ENCODE measurements at places on chromosomes 12 and 14.

DNA sequence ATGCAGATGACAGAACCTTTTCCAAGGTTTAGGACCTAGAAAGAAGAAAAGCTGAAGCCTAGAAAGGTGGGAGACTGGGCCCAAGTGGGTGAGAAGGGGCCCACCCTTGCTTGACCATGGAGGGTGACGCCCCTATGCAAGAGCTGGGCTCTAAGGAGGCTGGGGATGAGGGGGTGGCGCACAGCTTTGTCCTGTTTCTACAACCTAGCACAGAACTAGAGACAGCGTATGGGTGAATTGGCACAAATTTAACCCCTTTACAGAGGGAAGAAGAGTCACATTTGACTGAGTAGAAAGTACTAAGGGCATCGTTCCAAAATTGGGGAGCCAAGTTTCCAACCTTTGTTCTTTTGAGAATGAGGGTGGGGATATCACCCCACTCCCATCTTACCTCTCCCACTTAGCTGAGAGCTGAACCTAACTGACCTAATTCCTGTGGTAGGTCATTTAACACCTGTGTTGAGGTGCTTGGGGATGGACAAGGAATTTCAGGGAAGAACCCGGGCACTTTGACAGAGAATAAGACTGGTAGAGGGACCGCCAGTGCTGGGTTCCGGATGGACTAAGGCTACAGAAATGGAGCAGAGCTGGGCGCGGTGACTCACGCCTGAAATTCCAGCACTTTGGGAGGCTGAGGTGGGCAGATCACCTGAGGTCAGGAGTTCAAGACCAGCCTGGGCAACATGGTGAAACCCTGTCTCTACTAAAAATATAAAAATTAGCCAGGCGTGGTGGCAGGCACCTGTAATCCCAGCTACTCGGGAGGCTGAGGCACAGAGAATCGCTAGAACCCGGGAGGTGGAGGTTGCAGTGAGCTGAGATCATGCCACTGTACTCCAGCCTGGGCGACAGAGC is 5.2 kb downstream of the NFKBIA start:
- no peak for DNase-seq

DNA sequence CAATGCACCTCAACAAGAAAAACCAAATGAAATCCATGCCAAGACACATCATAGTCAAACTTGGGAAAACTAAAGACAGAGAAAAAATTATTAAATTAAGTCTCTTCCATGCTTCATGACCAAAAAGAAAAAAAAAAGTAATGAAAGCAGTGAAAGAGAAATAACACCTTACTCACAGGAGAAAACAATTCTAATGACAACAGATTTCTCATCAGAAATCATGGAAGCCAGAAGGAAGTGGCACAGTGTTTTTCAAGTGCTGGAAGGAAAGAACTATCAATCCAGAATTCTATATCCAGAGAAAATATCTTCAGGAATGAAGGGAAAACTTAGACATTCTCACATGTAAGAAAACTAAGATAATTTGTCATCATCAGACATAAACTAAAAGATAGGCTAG is 71.1 kb upstream of the NUDT4 start:
- no peak for DNase-seq

- DNase-seq = no peak
Observed at GRCh38 chr14:82328442-82328841, 794.8 kb upstream of the SEL1L start.

DNA sequence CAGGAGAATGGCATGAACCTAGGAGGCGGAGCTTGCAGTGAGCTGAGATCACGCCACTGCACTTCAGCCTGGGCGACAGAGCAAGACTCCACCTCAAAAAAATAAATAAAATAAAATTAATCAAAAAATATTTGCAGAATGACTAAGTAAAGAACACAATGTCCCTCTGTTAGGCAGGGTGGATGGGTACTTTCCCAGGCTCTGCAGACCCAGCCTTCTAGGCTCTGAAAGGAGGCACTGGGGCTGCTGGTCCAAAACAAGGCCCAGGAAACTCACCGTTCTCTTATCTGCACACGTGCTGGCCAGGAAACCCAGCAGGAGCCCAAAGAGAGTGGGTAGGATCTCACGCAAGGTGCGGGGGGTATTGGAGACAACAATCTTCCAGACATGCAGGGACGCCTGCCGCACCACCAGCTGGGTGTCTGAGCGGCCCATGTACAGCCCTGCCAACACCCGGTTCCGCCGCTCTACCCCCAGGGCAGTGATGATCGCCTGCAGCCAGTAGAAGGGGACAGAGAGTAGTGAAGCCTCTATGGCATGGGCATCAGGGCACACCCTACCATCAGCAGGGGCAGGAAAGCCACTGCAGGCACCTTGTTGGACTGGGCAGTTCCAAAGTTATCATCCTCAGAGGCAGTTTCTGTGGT is 25.8 kb upstream of the RAB35 start:
- no peak for DNase-seq

DNA sequence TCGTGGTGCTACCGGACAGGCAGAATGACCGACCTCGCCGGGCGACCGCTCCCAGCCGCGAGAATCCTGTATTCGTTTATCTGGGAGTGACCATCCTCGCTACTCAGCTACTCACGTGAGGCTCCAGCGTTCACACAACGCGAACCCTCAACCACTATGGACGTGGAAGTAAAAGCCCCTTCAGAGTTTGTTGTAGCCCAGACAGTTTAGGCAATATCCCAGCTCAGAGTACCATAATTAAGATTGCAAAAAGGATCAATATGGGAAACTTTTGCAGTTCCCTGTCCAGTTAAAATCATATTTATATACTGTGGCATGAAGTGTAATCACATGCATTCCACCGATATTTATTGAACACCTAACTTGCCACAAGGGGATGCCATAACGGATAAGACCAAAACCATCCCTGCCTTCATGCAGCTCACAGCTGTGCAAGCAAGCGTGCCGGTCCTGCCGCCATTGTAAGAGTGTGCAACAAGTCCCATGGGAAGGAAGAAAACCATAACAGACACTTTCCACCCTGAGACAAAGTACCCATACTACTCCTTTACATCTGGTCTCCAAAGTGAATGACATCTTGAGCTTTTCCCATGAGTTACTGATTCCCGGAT is 938 bp upstream of the MAX start:
- peak; percentile 88 for DNase-seq

DNA sequence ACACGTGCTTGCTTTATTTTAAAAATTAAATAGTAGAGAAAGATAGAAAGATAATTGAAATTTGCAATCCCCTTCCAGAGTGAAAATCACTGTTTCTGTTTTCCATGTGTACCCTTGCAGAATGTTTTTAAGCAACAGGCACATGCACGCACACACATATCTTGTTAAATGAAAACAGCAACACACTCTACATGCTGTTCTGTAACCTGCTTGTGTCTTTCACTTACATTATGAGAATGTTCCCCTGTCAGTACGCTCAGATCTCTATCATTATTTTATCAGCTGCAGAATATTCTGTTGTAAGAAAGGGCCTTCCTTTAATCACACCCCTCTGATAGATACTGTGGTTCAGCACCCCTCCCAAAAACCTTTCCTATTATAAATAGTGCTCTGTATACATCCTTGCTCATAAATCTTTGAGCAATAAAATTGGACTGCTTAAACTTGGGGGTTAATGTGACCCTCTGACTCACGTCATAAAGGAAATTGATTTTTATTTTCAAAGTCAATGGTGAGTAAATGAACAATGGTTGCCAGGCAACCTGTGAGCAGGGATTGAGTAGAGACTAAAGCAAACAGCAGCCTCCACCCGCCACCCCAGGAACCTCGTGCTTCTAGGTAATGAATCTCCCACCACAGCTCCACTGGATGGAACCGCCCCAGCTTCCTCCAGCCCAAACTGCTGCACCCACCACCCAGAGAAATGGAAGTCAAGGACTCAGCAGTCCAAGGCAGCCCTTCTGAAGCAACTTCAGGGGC is 31.9 kb upstream of the CHGA start:
- DNase-seq = no peak

DNA sequence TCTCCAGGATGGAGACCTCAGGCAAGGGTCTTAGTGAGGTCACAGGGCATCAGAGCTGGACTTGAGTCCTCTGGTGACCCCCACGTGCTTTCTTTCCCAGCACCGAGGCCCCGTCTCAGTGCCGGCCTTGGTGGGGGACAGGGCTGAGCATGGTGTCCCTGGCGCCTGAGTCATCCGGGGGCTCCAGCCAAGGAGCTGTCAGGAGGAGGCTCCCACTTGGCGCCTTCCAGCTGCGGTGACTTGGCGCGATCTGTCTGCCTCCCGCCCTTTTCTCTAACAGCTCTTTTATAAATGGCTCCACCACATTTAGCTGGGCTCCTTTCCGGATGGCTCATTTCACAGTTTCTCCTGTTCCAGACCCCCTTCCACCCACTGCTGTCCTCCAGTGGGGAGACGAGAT is 60.4 kb downstream of the PRMT8 start:
- no peak for DNase-seq

DNA sequence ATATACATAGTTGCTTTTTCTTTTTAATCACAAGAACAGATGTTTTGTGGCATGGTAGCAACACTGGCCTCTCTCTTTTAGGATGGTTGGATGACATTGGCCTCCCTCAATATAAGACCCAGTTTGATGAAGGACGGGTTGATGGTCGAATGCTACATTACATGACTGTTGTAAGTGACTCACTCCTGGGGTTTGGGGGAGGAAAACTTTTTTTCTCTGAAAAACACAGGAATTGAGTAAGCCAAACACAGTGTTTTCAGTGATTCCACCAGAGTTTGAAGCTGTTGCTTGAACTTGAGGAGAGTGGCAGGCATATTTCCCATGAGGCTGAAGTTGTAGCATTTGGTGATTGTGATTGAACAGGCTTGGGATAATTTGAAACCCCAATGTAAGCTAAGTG is 13.7 kb upstream of the REP15 start:
- no peak for DNase-seq

DNA sequence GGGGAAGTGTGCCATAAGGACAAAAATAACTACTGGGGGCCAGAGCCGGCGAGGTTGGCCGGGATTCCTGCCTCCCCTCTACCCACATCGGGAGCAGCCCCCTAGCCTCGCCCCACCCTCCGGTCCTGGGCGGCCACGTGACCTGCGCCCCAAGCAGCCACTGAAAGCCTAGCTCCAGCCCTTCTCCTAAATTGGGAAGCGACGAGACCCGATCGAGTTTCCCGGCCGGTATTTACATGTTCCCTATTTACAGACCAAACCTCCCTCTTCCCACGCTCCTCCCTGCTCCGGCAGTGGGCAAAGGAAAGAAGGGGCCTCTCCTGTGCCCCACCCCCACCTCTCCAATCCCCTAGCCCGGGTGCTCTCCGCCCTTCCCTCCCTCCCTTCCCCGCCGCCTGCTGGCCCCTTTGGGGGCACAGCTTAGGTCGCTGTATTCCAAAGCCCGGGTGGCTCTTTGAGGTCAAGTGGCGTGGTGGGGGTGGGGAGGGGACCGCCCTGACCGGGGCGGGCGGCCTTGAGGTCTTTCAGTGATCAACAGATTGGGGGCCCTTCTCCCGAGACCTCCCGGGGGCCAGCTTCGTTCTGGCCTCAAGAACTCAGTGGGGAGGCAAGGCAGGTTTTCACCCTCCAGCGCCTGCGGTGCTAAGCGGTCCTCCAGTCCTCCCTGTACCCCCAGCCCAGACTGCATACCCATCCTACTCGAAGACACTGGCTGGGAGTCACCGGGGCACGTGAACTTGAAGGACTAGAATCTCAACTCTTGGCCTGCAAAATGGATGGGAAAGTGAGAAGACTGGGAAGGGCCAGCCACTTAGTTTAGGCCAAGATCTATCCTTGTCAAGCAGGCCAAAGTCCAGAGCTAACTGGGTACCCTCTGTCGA is 6.3 kb upstream of the CTDSP2 start:
- peak; percentile 82 for DNase-seq

DNA sequence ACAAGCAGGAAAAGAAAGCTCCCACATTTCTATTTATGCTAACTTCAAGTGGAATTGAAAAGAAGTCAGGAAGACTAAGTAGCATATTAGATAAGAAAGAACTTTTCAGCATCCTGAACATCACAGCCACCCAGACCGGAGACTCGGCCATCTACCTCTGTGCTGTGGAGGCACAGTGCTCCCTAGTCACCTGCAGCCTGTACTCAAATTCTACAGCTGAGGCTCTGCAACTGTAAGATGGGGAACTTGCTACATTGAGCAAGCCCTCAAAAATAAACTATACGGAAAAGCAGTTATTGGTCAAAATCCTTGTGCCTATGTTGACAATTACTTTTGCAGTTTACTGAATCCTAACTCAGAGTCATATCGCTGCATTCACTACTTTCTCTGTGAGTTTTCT is 361.9 kb downstream of the DAD1 start:
- no peak for DNase-seq

GRCh38 chr14:69107407-69108003 is 45.4 kb downstream of the DCAF5 start:
- peak; percentile 81 for DNase-seq

DNA sequence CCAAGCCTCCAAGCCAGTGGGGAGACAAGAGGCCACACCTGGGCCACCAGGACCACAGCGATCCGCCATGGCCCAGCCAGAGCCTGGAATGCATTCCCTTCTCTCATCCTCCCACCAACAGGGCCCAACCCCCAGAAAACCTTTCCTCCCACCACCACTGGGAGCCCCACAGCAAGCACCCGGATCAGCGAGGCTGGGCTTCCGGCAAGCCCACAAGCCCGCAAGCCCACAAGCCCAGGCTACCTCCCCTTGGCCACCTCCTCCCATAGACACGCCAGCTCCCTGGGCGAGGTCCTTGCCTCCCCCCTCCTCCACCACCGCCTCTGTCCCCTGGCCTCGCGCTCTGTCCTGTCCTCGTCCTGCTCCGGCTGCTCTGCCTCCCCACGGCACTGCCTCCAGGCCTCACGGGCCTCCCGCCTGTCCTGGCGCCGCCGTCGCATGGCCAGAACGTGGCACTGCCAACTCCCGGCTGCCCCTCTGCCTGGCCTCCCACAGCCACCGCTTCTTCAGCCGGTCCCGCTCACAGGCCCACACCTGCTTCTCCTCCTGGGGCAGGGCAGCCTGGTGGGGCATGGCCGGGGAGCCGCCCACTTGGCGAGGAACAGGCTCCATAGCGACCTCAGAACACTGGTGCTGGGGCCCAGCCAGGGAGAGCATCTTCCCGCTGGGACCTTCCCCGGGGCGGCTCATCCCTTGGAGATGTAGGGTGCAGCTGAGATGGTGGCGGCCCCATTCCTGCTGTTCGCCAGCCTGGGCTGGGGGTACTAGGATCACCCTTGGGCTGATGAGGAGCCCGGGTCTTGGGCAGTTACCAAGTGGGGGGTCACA is 5.6 kb downstream of the CDK2AP1 start:
- DNase-seq = no peak

DNA sequence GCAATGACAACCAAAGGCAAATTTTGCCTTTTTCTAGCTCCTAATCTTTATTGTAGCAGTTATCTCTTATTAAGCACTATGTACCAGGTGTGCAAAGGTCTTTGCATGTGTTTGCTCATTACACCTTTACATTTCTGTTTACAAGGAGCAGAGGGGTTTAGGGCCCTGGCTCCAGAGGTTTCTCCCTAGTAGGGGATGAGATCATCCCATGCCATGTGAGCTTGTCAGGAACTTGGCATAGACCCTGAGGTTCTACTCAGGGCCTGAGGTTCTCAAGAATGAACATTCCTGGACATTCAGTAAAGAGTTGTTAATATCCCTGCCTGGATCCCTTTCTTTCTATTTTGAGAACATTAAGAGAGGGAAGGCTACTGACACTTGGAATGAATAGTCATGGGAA is 292.0 kb downstream of the RPAP3 start:
- DNase-seq = no peak

- no peak for DNase-seq
Observed at GRCh38 chr14:51807356-51807755, 53.1 kb upstream of the GNG2 start.

- no peak for DNase-seq
Observed at GRCh38 chr14:101075025-101075800, 171.7 kb upstream of the RTL1 start.

Data from NCI-H2171 treated with DMSO at 0.1 percent for 48 hours (cell line).